ENCODE measurements at places on chromosomes 5 and 9.

GRCh38 chr5:168303393-168304025 is 12.1 kb downstream of the WWC1 start:
- DNase-seq: no peak

DNA sequence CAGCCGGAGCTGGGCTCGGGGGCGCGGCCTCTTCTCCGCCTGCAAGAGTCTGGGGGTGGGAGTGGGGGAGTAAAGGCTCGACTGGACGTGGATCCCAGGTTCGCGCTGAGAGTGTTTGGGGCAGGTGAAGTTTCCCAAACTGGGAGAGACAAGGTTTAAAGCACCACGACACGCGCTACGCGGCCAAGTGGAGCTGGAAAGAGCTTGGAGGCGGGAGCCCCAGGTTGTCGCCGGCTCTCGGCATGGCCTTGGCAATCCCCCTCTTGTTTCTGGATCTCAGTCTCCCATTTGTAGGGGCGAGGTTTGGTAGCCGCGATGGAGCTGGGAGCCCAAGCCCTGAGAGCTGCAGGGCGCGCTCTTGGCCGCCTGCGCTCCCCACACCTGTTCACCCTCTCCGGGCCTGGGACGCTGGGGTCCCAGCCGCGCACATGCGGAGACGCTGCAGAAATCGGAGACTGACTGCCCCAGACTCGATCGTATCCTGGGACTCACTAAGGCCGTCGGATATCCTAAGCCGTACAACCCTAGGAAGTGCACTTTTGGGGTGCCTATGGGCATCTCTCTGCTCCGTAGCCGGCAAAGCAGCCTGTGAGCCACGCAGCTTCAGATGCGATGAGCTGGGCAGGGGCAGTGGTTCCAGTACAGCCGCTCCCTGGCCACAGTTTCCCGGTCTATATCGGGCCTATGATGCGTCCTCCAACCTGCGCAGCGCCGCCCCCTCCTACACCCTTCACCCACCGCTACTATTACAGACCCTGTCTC is 937 bp downstream of the TMOD1 start:
- DNase-seq: no peak

- no peak for DNase-seq
These were observed 55.9 kb upstream of the RNU6ATAC start for GRCh38 chr9:134220311-134220710.

- DNase-seq: no peak
These were observed 133.7 kb downstream of the DIRAS2 start for GRCh38 chr9:90508940-90509339.

DNA sequence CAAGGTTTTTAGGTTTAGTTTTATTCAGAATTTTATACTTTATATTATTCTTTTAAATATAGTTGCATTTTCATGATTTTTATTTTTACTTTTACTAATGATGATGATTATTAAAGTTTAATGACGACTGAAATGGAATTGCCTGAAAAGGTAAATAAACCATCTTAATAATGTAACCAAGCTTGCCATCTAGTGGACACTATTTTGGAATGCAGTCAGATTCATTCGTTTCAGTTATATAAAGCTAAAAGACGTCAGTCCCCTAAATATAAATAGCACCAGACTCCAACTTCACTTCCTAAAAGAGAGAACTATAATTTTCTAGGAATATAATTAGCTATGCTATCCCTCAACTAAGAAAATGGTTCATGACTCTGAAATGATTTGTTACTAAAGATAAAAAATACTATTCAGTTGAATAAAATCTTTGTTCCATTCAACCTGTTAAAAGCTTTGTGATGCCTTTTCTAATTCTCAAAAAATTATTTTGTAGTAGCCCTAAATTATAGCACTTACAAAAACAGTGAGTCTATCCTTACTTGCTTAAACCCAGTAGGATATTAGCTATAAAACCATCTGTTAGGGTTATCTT is 19.9 kb downstream of the ABITRAM start:
- peak; percentile 26 for DNase-seq

Data from HEK293T (cell line).